ENCODE measurements at places on chromosomes 2 and 18. TPM values are rescaled to one million over a fixed set of nuclear protein-coding genes. Genes with fewer than 3 reads are reported as not detected.
A peak's percentile ranks its signal among the peaks of the same experiment; 100 is the strongest.

DNA sequence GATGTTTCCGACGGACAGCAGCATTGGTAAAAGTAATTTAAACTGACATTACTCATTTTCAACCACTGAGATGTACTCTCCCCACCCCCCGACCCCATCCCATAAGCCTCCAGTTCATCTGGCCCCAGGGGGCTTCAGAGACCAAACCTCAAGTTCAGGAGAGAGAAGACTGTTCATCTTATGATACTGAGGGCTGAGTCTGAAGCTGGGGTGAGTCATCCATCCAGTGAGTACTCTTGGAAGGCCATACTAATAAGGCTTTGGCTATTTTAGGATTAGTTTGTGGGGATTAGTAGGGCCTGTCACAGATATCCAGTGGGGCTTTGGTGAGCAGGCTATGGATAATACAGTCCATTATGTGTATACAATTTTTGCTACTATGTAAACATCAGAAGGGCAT is 125.3 kb upstream of the APCDD1 start:
- peak; percentile 59 for DNase-seq

CNNM4 gene
- total RNA-seq, result 5.3 TPM

- DNase-seq, result no peak
These were observed 15.3 kb downstream of the STRN start for GRCh38 chr2:36951027-36951518.

LRRC30 gene
- total RNA-seq, result not detected

GRCh38 chr2:16050908-16051489 is 110.6 kb downstream of the MYCN start:
- no peak for DNase-seq

GRCh38 chr2:29723255-29724001 is 198.0 kb downstream of the ALK start:
- DNase-seq, result no peak

- no peak for DNase-seq
These were observed 14.8 kb downstream of the TMEM237 start for GRCh38 chr2:201628545-201628944.

SP100 gene
- total RNA-seq, result 129 TPM

DNA sequence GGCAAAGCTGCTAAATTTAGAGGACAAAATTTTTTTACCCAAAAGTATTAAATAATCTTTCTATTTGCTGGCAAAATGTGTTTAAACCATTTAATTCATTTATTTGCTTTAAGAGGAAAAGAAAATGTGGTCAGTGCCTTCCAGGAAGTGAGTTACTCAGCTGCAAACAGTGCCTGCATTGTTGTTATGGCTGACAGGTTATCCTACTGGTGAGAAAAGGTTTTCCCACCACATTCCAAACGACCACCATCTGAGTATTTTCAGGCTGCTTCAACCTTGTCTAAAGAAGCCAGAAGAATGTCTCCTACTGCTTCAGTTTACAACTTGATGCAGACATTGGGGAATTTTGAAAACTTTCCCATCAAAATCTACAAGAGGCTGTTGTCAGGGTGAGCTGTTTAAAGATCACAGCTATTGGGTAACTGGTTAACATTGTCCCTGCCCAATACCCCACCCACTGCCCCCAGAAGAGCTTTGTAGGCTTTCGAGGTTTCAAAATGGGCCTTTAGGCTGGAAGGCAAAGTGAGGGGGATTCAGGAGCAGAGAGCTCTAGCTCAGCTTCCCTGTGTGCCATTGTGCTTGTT is 461.3 kb upstream of the FANCL start:
- no peak for DNase-seq

REG1B gene
- not detected for total RNA-seq

DYSF gene
- total RNA-seq, result 1.2 TPM

FBXO41 gene
- total RNA-seq, result 1.1 TPM

- DNase-seq, result no peak
These were observed 104.4 kb upstream of the SMAD2 start for GRCh38 chr18:48034651-48035555.

GRCh38 chr18:22243513-22243912 is 74.1 kb downstream of the GATA6 start:
- no peak for DNase-seq

- no peak for DNase-seq
These were observed 113.9 kb upstream of the TFCP2L1 start for GRCh38 chr2:121398853-121399252.

- DNase-seq, result peak; percentile 49
These were observed 122.2 kb downstream of the ACKR3 start for GRCh38 chr2:236691799-236692167.

GRCh38 chr2:12764849-12765605 is 48.3 kb downstream of the TRIB2 start:
- DNase-seq, result no peak

- DNase-seq, result peak; percentile 29
These were observed 583.0 kb downstream of the THSD7B start for GRCh38 chr2:137348301-137348700.

GRCh38 chr2:46394649-46395510 is 84.5 kb upstream of the TMEM247 start:
- no peak for DNase-seq

- DNase-seq, result no peak
These were observed 2.0 kb downstream of the STAT4 start for GRCh38 chr2:191148791-191149190.

DNA sequence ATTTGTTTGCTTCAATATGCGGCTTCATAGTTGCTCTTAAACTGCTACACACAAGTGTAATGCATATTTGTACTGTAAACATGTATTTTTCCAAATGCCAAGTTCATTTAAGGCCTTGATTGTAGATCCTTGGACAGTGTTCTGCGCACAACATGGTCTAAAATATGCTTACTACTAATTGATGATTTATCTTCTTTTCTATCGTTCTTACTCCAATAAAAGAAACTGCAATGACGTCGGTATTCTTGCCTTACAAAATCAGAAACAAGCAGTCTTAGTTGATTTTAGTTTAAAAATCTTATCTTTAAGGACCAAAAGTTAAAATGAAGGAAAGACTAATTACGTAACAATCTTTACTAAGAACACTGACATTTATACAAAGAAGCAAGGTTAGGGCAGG is 224.3 kb upstream of the SMAD7 start:
- DNase-seq, result no peak

OSR1 gene
- total RNA-seq, result 3.6 TPM

DNA sequence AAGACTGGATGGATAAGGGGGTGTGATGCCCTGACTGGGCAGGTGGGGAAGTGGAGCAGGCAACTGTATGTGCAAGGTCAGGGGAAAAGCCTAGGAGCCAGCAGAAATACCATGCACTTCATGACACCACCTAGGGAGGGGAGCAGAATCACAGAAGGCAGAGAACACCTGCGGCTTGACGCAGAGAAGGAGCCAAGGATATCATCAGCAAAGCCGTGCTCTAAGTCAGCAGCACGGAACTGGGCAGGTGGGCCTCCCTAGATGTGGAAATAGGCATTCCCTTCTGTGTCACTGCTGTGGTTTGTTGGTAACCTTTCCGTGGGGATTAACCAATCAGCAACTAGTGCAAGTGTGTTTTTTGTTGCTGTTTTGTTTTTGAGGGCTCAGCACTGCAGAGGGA is 41.3 kb downstream of the HDLBP start:
- no peak for DNase-seq

GRCh38 chr2:216189410-216189809 is 80.3 kb downstream of the XRCC5 start:
- no peak for DNase-seq

- peak; percentile 69 for DNase-seq
These were observed 766 bp downstream of the MFF start for GRCh38 chr2:227325839-227326195.

DNA sequence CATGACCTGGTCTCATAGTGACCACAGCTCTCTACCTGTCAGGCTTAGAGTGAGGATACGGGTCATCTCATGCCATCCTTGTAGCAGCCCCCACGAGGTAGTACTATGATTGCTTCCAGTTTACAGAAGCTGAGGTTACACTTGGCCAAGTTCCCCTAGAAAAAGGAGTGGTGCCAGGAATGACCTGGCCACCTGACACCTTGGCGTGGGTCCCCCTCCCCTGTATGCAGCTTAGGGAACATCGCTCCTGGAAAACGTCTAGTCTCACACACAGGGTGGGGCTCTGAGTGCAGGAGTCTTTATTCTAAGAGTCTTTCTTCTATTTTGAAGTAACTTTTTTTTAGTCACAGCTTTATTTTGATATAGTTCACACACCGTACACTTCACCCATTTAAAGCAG is 14.8 kb downstream of the NPPC start:
- no peak for DNase-seq

CERKL gene
- total RNA-seq, result not detected

DNA sequence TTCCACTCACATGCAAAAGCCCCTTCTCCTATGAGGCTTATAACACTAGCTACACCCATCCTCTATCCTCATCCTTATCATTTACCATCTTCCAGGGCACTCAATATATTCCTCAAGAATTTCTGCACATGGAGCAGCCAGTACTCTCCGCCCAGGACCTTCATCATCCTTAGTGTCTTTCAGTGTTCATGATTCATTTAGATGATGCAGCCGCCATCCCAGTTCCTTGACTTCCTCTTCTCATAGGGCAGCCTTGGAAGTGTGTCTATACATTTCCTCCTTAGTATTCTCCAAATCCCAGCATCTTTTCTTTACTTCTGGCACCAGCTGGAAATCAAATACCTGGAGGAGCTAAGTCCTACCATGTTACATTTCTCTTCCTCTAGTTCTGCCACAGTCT is 3.0 kb upstream of the ITSN2 start:
- DNase-seq, result no peak

GRCh38 chr2:195299600-195299999 is 357.4 kb upstream of the SLC39A10 start:
- DNase-seq, result no peak

UGT1A6 gene
- not detected for total RNA-seq

LRP1B gene
- total RNA-seq, result not detected

- no peak for DNase-seq
These were observed 26.4 kb downstream of the TCF7L1 start for GRCh38 chr2:85159589-85159988.

NGEF gene
- total RNA-seq, result 35.4 TPM

DNA sequence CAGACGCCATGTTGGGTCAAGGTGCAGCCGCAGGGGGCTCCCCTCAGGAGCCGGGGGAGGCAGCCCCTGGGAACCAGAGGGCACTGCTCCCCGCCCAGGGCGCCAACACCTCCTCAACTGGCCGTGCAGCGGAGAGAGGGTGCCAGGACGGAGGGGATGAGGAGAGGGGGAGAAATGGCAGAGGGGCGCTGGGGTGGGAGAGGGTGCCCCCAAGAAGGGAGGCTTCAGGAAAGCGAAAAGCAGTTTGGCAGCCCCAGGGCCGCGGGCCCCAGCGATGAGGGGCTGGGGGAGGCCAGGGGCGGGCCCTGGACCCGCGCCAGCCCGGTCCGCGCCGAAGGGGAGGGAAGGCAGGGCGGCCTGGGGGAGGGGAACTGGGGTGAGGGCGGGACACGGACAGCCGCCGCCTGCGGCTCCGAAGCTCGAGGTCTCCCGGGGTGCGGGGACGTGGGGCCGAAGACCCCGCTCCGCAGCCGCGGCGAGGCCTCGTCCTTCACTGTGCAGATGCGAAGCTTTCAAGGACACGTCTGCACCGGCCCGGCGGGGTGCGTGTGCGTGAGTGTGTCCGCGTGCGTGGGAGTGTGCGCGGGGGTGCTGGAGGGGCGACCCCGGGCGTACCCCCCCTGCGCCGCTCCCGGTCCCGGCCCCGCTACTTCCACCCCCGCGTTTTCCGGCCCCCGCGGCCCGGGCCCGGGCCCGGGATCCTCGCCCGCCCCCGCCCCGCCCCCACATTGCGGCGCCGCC is 1.4 kb downstream of the DNMT3A start:
- DNase-seq, result no peak

GRCh38 chr18:13159579-13159978 is 59.0 kb upstream of the LDLRAD4 start:
- peak; percentile 68 for DNase-seq

TEX44 gene
- not detected for total RNA-seq

DNA sequence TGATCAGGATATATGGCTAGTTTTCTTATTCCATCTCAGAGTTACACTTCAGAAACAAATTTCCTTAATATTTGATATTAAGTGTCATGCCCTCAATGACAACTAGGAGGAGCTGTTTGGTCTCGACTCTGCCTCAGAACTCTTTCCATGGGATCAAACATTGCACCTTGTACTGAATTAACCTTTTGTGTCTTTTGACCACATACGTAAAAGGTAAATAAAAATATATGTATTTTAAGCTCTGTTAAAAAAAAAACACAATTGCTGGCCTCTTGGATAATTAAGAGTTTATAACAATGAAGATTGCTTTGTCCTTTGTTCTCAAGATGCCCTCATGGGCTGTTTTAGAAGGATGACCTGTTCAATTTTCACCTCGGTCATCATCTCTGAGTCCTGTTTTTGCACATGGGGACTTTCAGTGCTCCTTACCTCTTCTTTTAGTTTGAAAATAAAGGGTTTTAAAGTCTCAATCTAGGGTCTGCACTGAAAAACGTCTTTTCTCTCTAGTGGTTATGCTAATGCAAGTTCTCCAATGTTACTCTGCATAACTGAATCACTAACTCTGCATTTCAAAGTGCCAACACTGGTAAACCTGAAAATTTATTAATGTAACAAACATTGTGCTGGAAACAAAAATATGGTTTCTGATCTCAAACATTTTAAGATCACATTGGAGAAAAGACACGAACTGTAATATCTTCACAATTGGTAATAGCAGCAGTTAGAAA is 18.8 kb upstream of the FN1 start:
- peak; percentile 51 for DNase-seq

Data from RPMI7951 (cell line).